ENCODE measurements at places on chromosomes 13 and 19.
A peak's percentile ranks its signal among the peaks of the same experiment; 100 is the strongest.

GRCh38 chr13:52127783-52128702 lies 830 bp downstream of the NEK5 start:
- DNase-seq, result peak; percentile 27

GRCh38 chr13:112724788-112725345 lies 35.0 kb downstream of the ATP11A start:
- no peak for DNase-seq

GRCh38 chr13:26946684-26947343 lies 186.2 kb upstream of the GPR12 start:
- DNase-seq, result no peak

GRCh38 chr13:66879988-66880387 lies 350.1 kb downstream of the PCDH9 start:
- no peak for DNase-seq

GRCh38 chr19:788686-788982 lies 8.6 kb upstream of the PTBP1 start:
- DNase-seq, result no peak

GRCh38 chr13:50094615-50095293 lies 79.5 kb downstream of the KCNRG start:
- DNase-seq, result no peak

GRCh38 chr19:55157064-55157908 lies at the start of gene TNNI3:
TSS of gene TNNI3 (minus strand) at chr19:55157732. CDS start at chr19:55157589, 143 bp downstream.
- DNase-seq, result no peak

- DNase-seq, result no peak
Measured at GRCh38 chr13:96415831-96416385, 326.0 kb downstream of the HS6ST3 start.

GRCh38 chr19:46972311-46972710 lies 47.3 kb upstream of the NPAS1 start:
- no peak for DNase-seq
